NCI-H2107 (cell line): ENCODE measurements at places on chromosomes 2 and 18.

DNA sequence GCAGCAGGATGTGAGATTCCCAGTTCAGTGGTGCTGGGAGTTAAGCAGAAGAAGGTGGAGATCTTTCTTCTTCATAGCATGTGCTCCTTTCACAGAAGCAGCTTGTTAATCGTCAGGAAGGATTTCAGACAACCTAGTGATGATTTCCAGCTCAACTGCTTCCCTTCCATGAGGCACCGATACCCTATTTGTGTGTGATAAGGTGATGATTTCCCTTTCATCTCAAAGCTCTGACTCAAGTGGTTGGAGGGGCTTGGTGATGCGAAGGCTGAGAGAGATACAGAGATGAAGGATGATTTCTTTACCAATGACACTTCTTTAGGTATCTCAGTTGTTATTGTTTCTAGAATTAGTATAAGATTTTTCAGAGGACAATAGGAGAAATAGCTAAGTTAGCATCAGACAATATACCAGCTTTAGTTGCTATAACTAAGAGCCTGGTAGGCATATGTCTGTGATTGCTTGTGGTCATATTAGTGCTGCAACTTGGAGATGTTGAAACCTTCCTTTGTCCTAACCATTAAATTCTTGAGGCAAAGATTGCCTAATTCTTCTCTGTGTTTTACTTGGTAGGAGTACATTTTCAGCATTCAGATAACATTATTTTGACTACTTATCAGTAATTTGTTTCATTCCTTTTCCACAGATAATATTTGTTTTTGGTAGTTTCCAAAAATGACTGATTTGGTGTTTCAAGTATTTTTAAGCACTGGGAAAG lies 111.3 kb downstream of the PLCL1 start:
- DNase-seq: no peak

- DNase-seq: no peak
Measured at GRCh38 chr2:231425811-231426703, 30.5 kb downstream of the B3GNT7 start.

- no peak for DNase-seq
Measured at GRCh38 chr2:224039080-224039769, at the start of gene SERPINE2. Gene SERPINE2, minus strand, starts transcription at chr2:224039286. Its CDS starts 37,386 bp downstream, at chr2:224001900.

- DNase-seq: peak; percentile 20
Measured at GRCh38 chr18:75052475-75052874, 156.5 kb downstream of the PTGR3 start.

DNA sequence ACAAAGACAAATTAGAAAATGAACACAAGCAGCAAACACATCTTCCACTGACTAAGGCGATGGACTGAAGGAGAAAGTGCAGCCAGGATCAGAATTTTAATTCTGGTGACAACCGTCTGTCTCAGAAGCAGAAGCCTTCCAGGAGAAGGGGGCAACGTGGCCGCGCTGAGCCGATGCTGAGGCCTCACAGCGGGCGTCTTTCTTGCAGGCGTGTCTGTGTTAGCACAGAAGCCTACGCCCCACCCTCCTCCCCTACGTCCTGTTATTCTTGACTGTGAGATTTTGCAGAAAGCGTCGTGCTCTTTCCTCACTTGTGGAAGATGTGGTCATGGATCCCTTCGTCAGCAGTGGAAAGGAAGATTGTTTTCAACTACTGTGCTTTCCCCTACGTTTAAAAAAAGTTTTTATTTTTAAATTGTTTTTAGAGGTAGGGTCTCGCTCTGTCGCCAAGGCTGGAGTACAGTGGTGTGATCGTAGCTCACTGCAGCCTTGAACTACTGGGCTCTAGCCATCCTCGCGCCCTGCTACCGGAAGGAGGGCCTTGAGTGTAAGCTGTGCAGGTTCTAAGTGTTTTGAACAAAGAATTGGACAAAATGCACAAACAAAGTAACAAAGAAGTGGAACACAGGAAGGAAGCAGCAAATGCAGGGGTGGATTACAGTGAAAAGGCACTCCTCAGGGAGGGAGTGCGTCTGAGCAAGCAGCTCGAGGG lies 422.0 kb downstream of the GALR1 start:
- DNase-seq: no peak
